ENCODE measurements at places on chromosomes 16 and 17. TPM values are rescaled to one million over a fixed set of nuclear protein-coding genes. Genes with fewer than 3 reads are reported as not detected.

DNA sequence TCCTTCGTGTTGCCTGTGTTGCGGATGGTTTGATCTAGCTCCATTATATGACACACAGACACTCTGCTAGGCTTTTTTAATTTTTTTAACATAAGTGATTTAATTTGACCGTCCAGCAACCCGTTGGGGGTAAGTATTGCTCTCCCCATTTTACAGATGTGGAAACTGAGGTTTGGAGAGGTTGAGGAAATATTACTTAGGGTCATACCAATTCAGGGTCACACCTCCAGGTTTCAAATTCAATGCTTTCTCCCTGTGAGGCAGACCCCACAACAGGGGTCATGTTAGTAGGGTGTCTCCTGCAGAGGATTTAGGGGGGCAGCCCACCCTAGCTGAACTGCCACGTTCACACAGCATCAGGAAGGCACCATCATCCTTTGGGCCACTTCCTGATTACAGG lies 179.4 kb downstream of the COPRS start:
- DNase-seq, result no peak

Gene SCGB1C2
- total RNA-seq, result not detected

GRCh38 chr16:85302848-85303353 lies 190.6 kb upstream of the CIBAR2 start:
- DNase-seq, result no peak

Gene CD68
- total RNA-seq, result 6.6 TPM

- no peak for DNase-seq
These were observed 18.9 kb downstream of the TEX2 start for GRCh38 chr17:64244165-64244564.

Gene FOXC2
- total RNA-seq, result not detected

Gene GH1
- total RNA-seq, result not detected

Gene ZNHIT3
- total RNA-seq, result 37.2 TPM

- no peak for DNase-seq
These were observed 44.9 kb upstream of the ERN1 start for GRCh38 chr17:64174686-64175456.

Gene CACNG1
- total RNA-seq, result not detected
